ENCODE measurements at places on chromosomes 2 and 18.

- no peak for DNase-seq
Observed at GRCh38 chr2:23850564-23851256, 76.2 kb downstream of the ATAD2B start.

- no peak for DNase-seq
Observed at GRCh38 chr18:59729781-59730180, 32.6 kb upstream of the CCBE1 start.

- no peak for DNase-seq
Observed at GRCh38 chr18:52451256-52451655, 111.3 kb downstream of the DCC start.

- DNase-seq = no peak
Observed at GRCh38 chr2:7437716-7438632, 520.8 kb downstream of the RNF144A start.

DNA sequence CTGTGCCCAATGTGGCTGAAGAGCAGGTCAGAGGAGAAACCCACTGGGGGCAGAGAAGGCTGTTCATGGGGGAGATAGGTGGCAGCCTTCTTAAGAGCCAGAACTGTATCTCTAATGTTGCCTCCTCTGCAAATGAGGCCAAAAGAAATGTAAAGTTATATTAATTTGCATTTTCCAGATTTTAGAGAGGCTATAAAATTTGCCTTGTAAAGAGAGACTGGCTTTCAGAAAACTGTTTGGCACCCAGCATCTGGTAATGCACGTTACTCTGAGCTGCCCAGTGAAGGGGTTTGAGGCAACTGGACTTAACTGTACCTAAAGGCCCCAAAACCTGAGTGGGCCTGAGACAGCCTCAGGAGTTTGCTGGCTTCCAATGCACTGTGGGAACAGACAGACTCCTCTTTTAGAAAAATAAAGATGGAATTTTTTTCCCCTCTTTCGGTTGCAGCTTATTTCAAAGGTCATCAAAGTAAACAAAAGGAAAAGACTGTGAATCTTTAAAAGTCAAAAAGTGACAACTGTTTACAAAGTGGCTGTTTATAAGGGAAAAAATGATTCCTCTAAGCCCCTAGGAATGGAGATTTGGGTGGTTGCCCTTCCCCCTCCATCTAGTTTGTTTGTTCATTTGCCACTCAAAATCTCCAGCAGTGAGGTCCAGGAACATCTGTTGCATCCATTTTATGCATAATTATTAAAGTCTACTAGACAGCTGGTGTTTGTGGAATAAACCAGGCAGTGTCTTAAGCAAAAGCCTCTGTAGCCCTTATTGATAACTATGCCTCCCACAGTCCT, 132.2 kb upstream of the ZFP36L2 start:
- no peak for DNase-seq

GRCh38 chr18:22505141-22505591, 87.5 kb upstream of the CTAGE1 start:
- no peak for DNase-seq

All from AG08396 (cell line).